ENCODE measurements at places on chromosomes 7 and 10.

DNA sequence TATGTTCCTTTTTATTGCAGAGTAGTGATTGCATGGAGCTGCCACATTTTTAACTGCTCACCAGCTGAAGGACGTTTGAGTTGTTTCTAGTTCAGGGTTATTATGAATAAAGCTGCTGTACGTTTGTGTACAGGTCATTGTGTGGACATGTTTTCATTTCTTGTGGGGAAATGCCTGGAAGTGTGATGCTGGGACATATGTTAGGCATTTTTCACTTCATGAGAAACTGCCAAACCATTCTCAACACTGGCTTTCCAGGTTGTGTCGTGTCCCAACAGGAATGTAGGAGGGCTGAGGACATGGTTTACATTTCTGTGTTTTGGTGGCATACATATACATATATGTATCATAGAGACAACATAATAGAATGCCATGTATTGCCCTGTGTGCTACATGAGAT, 73.0 kb downstream of the NEURL1 start:
- no peak for ATAC-seq

DNA sequence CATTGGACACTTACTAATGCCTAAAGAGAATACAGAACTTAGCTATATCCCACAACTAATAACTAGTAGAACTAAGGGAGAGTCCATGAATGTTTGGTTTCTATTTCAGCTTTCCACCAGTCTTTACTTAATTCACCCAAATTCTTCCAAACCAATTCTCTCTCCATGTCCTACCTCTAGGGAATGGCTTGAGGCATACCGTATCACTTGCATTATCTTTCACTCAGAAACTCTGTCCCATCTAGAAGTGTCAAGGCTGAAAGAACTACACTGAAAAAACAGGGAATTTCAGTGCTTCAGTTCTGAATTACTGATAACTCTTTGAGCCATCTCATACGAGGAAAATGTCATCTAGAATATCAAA, 758 bp downstream of the TMEM168 start:
- no peak for ATAC-seq

- no peak for ATAC-seq
These were observed 384.5 kb downstream of the KCNMA1 start for GRCh38 chr10:77253147-77253545.

DNA sequence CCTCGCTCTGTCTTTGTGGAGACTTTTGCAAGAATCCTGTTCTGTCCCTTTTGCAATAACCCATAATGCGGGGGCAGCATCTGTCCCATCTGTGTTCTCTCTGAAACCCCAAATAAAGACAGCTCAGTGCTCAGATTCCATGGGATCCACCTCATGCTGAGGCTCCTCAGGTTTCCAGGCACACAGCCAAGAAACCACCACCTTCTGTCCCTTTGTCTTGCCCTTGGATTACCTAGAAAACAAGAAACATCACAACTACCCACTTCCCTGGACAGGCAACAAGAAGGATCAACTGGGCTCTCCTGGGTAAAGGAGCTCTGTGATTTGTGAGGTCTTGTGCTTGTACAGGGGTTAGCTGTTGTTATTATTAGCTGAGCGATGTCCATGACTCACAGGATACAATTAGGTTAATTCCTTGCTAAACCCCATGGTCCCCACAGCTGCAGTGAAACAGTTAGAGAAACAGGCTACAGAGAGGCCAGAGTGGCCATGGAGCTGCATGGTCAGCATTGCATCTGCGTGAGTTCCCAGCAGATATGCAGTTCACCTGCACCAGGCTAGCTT, 50.2 kb downstream of the CXCL12 start:
- no peak for ATAC-seq

GRCh38 chr10:120492346-120492745, 35.3 kb downstream of the PLPP4 start:
- ATAC-seq, result no peak

- no peak for ATAC-seq
These were observed 9.0 kb downstream of the PRKAG2 start for GRCh38 chr7:151867912-151868311.

- ATAC-seq, result peak; percentile 20
These were observed 37.8 kb downstream of the HIPK2 start for GRCh38 chr7:139739863-139740597.

DNA sequence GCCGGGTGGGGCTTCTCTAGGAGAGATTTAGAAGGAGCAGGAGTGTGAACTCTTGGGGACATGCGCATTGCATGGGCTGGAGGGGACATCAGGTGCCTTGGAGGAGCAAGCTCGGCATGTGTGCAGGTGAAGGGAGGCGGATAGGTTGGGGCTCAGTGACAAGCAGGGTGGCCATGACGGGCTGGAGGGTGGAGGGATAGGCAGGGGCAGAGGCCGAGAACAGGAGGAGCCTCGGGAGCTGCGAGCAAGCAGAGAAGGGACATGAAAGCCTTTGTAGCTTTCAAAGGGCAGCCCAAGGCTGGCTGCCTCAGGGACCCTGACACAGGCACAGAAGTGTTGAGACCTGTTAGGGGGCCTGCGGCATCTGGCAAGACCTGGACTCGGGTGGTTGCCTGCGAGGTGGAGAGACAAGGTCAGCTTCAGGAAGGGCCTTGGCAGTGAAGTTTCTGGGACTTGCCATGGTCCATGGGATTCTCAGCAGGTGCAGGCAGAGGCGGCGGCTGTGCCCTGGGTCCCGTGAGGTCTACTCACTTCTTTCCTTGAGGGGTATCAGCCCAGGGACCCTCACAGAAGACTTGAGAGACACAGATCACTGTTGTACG, 664.8 kb downstream of the SDK1 start:
- ATAC-seq, result no peak

- ATAC-seq, result no peak
These were observed 10.6 kb upstream of the ARID5B start for GRCh38 chr10:61890881-61891409.

GRCh38 chr10:114301951-114302710, 63.1 kb downstream of the VWA2 start:
- ATAC-seq, result no peak

- ATAC-seq, result no peak
These were observed 94.4 kb upstream of the KIAA1217 start for GRCh38 chr10:24114556-24114955.

- peak; percentile 37 for ATAC-seq
These were observed 138.1 kb downstream of the ARHGAP22 start for GRCh38 chr10:48466611-48467240.

GRCh38 chr7:46032353-46032752, 111.3 kb upstream of the IGFBP3 start:
- no peak for ATAC-seq

DNA sequence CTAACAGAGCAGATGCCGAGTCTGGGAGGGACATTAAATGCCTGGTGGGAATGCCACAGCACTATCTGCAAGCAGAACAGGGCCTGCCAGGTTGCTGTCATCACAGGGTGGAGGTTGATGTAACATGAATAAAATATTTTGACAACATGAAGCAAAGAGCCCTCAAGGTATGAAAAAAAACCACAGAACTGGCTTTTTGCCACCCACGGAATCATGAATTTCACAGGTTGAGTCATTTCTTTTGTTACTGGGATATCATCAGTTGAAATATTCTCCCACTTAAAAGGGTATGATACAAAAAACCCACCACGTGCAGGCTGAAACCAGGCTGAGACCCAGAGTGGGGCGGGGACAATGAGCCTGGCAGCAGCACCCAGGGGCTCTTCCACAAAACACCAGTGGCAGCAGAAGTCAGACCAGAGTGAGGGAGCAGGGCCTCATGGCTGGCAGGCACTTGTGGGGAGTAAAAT, 220.1 kb downstream of the TNS3 start:
- ATAC-seq, result peak; percentile 51

DNA sequence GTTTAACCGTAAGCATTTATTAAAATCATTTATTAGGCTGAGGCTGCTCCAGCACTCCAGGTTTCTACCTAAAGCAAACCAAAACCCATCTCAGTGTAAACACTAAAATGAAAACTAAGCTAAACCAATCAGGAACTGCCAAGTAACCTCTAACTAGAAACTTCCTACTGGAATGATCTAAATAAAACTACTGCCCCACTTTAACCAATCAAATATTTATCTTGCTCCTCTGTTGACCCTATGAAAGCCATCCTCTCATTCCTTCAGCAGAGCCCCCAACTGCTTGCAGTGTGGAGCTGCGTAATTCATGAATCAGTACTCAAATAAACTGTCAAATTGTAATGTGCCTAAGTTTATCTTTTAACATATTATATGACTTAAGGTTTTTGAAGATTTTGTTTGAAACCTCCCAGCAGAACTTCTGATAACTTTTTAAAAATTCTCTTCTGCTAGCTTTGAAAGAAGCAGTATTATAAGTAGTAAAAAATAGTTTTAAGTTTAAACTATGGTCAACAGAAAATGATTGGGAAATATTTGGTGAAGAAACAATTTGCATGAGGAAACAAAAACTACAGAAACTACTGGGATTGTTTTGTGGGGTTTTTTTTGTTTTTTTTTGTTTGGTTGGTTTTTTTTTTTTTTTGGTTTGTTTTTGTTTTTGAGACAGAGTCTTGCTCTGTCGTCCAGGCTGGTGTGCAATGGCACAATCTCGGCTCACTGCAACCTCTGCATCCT, 47.4 kb downstream of the GPR37 start:
- no peak for ATAC-seq

DNA sequence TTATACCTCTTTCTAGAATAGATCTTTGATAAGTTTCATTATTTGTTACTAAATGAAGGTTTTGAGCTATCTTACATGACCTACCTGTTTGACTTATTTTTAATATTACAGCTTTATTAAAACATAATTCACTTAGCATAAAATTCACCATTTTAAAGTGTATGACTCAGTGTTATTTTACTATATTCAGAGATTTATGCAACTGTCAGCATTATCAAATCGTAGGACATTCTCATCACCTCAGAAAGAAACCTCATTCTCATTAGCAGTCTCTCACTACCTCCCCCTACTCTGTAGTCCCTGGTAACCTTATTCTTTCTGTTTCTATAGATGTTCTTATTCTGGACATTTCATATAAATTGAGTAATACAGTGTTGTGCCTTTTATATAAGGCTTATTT, 207.9 kb upstream of the FOXP2 start:
- ATAC-seq, result no peak

- peak; percentile 87 for ATAC-seq
These were observed 63.5 kb downstream of the ABCC2 start for GRCh38 chr10:99845837-99846382.

DNA sequence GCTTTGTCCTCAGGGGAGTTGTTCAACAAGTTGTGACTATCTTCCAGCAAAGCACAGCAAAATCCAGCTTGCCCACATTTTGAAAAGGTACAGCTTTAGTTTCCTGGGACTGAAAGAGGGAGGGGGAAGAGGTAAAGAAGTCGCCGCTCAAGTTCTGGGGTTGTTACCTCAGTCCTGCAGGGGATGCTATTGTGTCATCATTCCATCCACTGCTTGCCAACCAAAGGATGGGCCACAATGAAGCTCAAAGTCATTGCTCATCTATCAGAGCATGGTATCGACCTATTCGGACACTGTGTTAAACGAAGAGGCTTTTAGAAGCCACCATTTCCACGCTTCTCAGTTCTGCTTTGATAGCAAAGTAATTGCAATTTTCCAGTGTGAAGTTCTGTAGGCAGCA, 34.3 kb downstream of the NPY start:
- no peak for ATAC-seq

GRCh38 chr7:2641406-2642393, 9.9 kb downstream of the TTYH3 start:
- ATAC-seq, result peak; percentile 58

GRCh38 chr10:132253092-132253687, 54.6 kb downstream of the STK32C start:
- no peak for ATAC-seq

GRCh38 chr7:76507723-76508406, 2.5 kb upstream of the UPK3B start:
- no peak for ATAC-seq

- no peak for ATAC-seq
These were observed 31.2 kb upstream of the KCTD7 start for GRCh38 chr7:66597461-66597860.

Data from esophagus mucosa (tissue), 1 donor.